ENCODE measurements at places on chromosomes 11 and 22. TPM values are rescaled to one million over a fixed set of nuclear protein-coding genes. Genes with fewer than 3 reads are reported as not detected.

GRCh38 chr11:111554532-111554931 lies 14.0 kb downstream of the LAYN start:
- peaks cover 30% of the 10 kb centered on the region for H3K4me1 ChIP-seq
- no peak overlapping the region for H3K4me3 ChIP-seq
- peaks cover 33% of the 10 kb centered on the region for H3K36me3 ChIP-seq
- no peaks in the 10 kb centered on the region for H3K27me3 ChIP-seq
- peak overlapping the region; percentile 20 for H3K27ac ChIP-seq

- H3K4me1 ChIP-seq = no peaks in the 10 kb centered on the region
- no peak overlapping the region for H3K4me3 ChIP-seq
- no peak for DNase-seq
- H3K27ac ChIP-seq = no peak overlapping the region
- H3K27me3 ChIP-seq = no peaks in the 10 kb centered on the region
- no peaks in the 10 kb centered on the region for H3K36me3 ChIP-seq
These were observed 159.5 kb upstream of the NCAM1 start for GRCh38 chr11:112801817-112802088.

DNA sequence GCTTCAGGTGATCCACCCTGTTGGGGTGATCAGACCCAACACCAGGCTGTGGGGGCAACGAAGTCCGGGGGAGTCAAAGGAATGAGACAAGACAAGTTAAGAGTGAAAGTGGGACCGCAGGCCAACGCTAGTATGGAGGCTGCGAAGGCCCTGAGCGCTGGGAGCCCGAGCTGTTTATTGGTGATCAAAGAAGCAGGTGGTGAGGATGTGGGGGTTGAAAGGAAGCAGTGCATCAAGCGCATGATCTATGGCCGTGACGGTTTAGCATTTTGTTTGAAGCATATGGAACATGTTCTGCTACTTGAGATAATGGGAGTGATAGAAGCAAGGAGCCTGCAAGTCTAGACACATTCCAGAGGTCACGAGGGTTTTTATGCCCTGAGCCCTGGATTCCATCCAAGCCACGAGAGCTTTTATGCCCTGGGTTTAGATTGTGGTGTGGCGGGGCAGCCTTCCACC lies 49.5 kb downstream of the MCHR1 start:
- no peak overlapping the region for H3K27ac ChIP-seq
- peaks cover 3% of the 10 kb centered on the region for H3K4me1 ChIP-seq
- no peaks in the 10 kb centered on the region for H3K36me3 ChIP-seq
- no peaks in the 10 kb centered on the region for H3K27me3 ChIP-seq
- H3K4me3 ChIP-seq = no peak overlapping the region

BRD1 gene
- total RNA-seq = 10.8 TPM

SAA4 gene
- total RNA-seq = not detected

Data from IMR-90 (cell line).